B cell (primary cell): ENCODE measurements at places on chromosomes 2 and 18. TPM values are rescaled to one million over a fixed set of nuclear protein-coding genes. Genes with fewer than 3 reads are reported as not detected.

DNA sequence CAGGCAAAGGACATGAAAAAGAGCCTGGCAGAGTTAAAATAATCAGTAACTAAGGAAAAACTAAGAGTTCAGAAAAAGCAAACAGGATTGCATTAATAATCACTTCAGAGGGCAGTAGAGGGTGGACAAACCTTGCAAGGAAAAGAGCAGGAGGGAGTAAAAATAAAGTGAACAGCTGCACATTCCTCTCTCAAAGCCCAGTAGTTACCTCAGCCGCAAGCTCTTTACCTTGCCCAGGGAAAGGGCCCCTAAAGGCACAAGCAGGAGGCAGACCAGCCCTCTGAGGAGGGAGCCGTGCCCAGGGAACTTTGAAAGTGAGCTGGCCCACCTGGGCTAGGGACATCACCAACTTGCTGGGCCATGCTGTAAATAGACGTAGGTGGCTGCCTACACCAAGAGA, 196.9 kb downstream of the C1D start:
- H3K27me3 ChIP-seq, result peaks cover 6% of the 10 kb centered on the region
- no peaks in the 10 kb centered on the region for H3K4me1 ChIP-seq
- no peak overlapping the region for H3K27ac ChIP-seq
- no peak for DNase-seq

MERTK gene
- polyA plus RNA-seq, result 0.04 and 0.30 TPM in 2 replicates

- no peaks in the 10 kb centered on the region for H3K36me3 ChIP-seq
- no peak overlapping the region for H3K27ac ChIP-seq
- no peaks in the 10 kb centered on the region for H3K4me1 ChIP-seq
- no peaks in the 10 kb centered on the region for H3K27me3 ChIP-seq
- H3K4me3 ChIP-seq, result no peak overlapping the region
Measured at GRCh38 chr2:83055376-83056010, 1403.6 kb downstream of the SUCLG1 start.

DNA sequence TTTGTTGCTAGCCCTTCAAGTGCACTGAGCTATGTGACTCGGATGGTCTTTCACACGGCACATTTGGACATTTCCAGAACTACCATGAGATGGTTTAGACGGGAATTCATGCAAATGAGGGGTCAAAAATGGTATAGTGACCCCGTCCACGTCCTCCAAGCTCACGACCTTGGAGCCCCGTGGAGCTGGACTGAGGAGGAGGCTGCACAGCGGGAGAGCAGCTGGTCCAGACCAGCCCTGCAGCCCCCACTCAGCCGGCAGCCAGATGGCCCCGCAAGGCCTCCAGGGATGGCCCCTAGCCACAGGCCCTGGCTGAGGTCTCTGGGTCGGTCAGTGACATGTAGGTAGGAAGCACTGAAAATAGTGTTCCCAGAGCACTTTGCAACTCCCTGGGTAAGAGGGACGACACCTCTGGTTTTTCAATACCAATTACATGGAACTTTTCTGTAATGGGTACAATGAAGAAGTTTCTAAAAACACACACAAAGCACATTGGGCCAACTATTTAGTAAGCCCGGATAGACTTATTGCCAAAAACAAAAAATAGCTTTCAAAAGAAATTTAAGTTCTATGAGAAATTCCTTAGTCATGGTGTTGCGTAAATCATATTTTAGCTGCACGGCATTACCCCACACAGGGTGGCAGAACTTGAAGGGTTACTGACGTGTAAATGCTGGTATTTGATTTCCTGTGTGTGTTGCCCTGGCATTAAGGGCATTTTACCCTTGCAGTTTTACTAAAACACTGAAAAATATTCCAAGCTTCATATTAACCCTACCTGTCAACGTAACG, 88.8 kb downstream of the EPAS1 start:
- H3K4me1 ChIP-seq, result no peaks in the 10 kb centered on the region
- H3K36me3 ChIP-seq, result no peaks in the 10 kb centered on the region
- H3K27ac ChIP-seq, result no peak overlapping the region

DNA sequence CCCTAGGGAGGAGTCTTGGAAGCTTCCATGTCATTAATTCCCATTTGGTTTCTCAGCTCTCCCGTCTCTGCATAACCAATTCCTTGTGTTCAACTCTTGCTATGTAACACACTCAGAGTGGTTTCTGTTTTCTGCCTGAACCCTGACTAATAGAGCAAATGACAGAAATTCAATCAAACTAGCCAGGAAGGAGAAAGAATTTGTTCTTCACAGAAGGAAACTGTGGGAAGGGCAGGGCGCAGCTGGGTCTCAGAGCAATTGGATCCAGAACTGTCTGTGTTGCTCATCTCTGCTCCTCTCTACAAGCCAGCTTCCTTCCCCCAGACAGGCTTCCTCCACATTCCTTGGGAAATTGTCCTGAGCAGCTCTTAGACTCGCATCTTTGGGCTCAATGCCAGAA, 269.8 kb downstream of the TNS1 start:
- no peaks in the 10 kb centered on the region for H3K36me3 ChIP-seq
- no peak overlapping the region for H3K27ac ChIP-seq
- H3K4me1 ChIP-seq, result no peaks in the 10 kb centered on the region
- H3K27me3 ChIP-seq, result no peaks in the 10 kb centered on the region
- no peak for DNase-seq
- H3K4me3 ChIP-seq, result no peak overlapping the region

GRCh38 chr2:210370562-210370961, 55.6 kb upstream of the MYL1 start:
- no peaks in the 10 kb centered on the region for H3K4me1 ChIP-seq
- no peak overlapping the region for H3K27ac ChIP-seq

DNA sequence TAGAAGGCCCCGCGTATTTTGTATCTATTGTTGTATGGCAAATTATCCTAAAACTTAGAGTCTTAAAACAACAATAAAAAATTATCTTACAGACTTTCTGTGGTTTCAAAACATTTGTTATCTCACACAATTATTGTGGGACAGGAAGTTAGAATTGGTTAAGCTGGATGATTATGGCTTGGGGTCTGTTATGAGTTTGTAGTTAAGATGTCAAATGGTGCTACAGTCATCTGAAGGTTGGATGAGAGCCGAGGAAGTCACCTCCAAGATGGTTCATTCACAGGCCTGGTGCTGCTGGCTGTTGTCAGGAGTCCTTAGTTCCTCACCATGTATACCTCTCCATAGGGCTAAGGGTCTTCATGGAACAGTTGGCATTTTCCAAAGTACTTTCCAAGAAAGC, 175.6 kb upstream of the FANCL start:
- DNase-seq, result no peak
- no peak overlapping the region for H3K27ac ChIP-seq

GRCh38 chr18:60149316-60149715, 223.3 kb downstream of the MC4R start:
- no peaks in the 10 kb centered on the region for H3K36me3 ChIP-seq
- H3K4me1 ChIP-seq, result no peaks in the 10 kb centered on the region
- no peaks in the 10 kb centered on the region for H3K27me3 ChIP-seq
- no peak overlapping the region for H3K4me3 ChIP-seq

GRCh38 chr18:42274488-42275137, 319.6 kb downstream of the PIK3C3 start:
- no peak overlapping the region for H3K27ac ChIP-seq
- no peaks in the 10 kb centered on the region for H3K4me1 ChIP-seq
- no peaks in the 10 kb centered on the region for H3K36me3 ChIP-seq
- DNase-seq, result no peak

CYP26B1 gene
- polyA plus RNA-seq, result not detected in 2 replicates

SLC38A11 gene
- polyA plus RNA-seq, result 46.8 TPM in 2 replicates

DNA sequence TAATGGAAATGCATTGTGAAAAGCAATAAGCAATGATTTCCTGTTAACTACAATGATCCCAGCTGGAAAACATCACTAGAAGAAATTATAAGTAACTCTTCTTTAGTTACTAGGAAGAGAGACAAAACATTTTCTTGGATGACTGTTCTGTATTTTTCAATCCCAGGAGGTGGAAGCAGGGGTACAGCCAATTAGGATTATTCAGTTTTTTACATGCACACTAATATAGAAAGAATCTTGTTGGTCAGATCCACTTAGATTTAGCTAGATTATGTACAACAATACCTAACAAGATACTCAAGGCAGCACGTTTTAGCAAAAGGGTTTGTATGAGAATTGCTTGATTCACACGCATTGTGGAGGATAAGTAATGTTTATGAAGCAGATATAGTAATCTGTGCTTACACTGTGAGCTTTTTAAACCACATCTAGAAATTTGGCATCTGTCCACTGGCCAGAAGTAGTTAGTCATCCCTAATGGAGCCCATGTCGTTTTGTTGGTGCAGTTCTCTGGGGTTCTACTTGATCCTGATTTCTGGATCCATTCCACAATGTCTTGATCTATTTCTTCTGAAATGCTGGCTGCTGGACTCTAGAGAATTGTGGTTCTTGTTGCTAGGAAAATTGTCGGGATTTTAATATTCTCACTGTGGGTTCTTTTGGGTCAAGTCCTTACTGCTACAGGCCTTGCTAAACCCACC, 199.7 kb downstream of the ADCYAP1 start:
- no peak for DNase-seq
- no peaks in the 10 kb centered on the region for H3K27me3 ChIP-seq
- no peaks in the 10 kb centered on the region for H3K36me3 ChIP-seq
- no peak overlapping the region for H3K27ac ChIP-seq

DNA sequence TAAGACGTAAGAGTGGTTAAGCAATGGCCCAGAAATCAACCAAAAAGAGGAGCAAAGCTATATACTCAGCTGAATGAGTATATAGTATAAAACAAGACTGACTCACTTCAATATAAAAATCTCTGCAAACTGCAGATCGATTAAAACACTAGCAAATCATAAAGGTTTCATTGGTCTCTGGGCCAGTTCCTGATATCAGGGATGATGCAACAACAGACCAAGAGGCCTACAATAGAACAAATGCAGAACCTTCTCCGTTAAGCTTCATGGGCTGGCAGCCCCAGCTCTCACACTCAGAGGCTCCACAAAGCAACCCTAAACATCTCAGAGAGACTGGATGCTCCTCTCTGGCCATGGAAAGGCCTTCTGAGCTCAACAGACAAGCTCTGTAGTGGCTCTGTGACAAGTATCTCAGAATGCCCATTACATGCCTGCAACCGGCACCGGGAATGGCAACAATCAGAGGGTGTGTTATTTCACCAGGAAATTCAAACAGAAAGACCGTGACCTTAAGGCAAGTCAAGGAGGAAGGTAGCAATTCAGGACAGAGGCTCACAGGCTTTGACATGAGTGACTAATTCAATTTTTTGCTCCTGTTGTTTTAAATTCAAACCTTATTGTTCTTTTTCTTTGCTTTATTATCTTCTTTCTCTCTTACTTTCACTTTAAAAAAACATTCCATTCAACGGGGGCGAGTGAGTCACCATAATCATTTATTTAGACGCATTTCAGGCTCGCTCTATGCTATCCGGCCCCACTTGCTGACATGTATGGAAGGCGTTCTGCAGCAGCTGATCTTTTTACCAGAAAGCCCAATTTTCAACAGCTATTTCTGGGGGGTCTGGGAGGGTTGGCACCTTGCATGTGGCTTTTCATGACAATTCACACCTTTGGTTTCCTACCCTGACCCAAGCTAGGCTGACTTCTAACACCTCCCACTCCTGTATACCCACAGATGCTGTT, 15.1 kb downstream of the CYRIA start:
- DNase-seq, result peak; percentile 61
- peak overlapping the region; percentile 15 for H3K27ac ChIP-seq
- peaks cover 80% of the 10 kb centered on the region for H3K4me1 ChIP-seq
- no peaks in the 10 kb centered on the region for H3K36me3 ChIP-seq

DNA sequence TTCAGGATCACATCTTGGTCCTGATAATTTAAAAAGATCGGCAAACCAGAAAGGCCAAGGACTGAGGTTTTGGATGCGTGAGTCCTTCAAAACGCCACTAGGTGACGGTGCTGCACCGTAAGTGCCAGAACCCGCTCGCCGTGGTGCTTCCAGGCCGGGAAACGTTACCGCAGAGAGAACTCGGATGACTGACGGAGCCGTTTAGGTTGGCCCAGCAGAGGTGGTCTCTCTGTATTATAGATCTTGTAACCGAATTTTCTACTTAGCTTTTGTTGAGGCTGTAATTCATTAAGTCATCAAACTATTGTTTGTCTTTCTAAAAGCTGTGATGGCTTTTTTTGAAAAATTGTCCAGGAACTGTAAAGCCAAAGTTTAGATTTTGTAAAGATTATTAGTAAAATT, 39.8 kb upstream of the ADCYAP1 start:
- no peaks in the 10 kb centered on the region for H3K36me3 ChIP-seq
- peak; percentile 50 for DNase-seq
- H3K27me3 ChIP-seq, result peaks cover 2% of the 10 kb centered on the region

- H3K36me3 ChIP-seq, result no peaks in the 10 kb centered on the region
- no peaks in the 10 kb centered on the region for H3K27me3 ChIP-seq
- no peak for DNase-seq
- H3K4me1 ChIP-seq, result no peaks in the 10 kb centered on the region
Measured at GRCh38 chr2:119327431-119327830, 39.2 kb downstream of the C2orf76 start.

- no peaks in the 10 kb centered on the region for H3K36me3 ChIP-seq
- H3K27me3 ChIP-seq, result no peaks in the 10 kb centered on the region
- H3K4me3 ChIP-seq, result no peak overlapping the region
- DNase-seq, result no peak
- H3K27ac ChIP-seq, result no peak overlapping the region
Measured at GRCh38 chr2:208906330-208906729, 499.7 kb downstream of the PTH2R start.

SCN2A gene
- polyA plus RNA-seq, result 0.24 and 0.35 TPM in 2 replicates

SERPINB10 gene
- polyA plus RNA-seq, result not detected in 2 replicates
